NCI-H226 (cell line): ENCODE measurements at places on chromosomes 5 and 9.

GRCh38 chr5:129271308-129271707 is 176.8 kb downstream of the ISOC1 start:
- DNase-seq, result no peak

- DNase-seq, result no peak
These were observed 383.3 kb upstream of the SLC30A5 start for GRCh38 chr5:68710514-68710913.

DNA sequence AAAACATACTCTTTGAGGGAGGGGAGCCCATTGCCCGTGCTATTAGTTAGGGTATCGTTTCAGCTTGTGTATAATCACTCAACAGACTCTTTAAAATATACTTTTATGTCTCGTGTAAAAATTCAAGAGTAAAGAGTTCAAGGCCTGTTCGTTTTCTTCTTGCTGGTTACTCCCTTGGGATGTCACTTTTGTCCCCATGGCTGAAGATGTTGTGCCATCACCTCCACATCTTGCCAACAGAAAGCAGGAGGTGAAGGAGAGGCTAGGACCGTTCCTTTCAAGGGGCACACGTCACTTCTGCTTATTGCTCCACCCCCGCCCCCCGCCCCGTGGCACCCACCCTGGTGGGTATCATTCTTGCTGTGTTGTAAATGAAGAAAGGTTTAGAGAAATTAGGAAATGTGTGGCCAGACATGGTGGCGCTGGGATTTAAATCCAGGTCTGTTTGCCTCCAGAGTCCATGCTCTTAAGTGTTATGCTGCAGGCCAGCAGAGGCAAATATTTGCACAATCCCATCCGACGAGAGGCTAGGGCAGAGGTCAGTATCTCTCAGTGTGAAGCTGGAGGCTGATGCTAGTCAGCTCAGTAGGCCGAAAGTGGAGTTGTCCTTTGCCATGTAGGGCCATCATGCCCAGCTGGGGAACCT is 3.0 kb downstream of the MLANA start:
- DNase-seq, result no peak

- no peak for DNase-seq
These were observed 16.5 kb upstream of the CXXC5 start for GRCh38 chr5:139631520-139632165.

- DNase-seq, result no peak
These were observed 18.9 kb downstream of the RPS23 start for GRCh38 chr5:82259172-82259800.

GRCh38 chr5:167286891-167287290 is 1004.6 kb upstream of the WWC1 start:
- DNase-seq, result no peak

- DNase-seq, result peak; percentile 55
These were observed 71.2 kb upstream of the GLIS3 start for GRCh38 chr9:4371108-4371507.

DNA sequence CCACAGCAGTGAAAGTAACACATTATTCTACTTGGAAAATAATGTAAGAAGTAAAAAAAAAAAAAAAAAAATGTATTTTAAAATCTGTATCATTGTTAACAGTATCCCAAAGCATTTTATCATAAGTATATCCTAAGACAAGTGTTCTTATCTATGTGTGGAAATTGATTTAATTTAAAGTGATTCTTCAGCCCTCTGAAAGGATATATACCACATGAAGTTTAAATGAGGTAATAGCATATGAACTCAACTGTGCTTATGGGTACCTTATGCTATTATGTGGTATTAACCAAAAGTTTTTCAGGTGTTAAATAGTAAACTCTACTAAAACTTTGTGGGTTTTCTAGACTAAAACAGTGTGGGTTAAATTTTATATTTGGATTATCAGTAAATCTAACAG is 2.8 kb upstream of the SECISBP2 start:
- DNase-seq, result no peak

GRCh38 chr5:53779541-53779981 is 219.1 kb downstream of the NDUFS4 start:
- DNase-seq, result peak; percentile 63

DNA sequence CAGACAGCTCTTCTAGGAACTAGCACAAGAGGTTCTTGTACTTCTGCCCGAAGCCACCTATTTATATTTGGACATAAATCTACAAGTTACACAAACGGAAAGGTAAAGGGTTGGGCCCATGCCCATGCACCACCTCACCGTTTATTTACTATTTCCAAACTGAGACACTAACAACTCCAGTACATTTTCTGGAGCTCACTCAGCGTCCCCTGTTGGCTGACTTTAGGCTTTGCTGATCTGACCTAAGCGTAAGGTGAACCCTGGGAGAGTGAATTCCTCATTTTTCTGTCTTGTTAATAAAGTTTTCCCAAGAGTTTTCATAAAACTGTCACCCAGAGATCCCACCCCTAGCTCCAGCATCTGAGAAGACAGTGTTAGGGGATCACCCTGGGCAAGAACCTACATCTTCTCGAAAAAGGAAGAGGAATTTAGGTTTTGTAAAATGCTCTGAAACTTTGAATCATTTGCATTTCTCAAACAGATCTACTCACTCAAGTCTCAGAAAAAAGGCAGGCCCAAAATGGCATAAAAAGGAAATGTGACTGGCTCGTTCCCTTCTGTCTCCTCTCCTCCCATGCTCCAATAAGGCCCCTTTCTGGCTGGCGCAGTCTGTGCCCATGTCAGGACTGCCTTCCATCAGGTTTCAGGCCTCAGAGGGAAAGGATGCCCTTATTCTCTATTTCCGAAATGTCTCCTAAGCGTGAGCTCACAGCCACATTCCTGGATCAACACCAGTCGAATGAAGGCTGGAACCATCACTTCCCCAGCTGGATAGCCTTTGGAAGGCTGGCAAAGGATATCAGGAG is 201.3 kb downstream of the FANCC start:
- DNase-seq, result no peak

DNA sequence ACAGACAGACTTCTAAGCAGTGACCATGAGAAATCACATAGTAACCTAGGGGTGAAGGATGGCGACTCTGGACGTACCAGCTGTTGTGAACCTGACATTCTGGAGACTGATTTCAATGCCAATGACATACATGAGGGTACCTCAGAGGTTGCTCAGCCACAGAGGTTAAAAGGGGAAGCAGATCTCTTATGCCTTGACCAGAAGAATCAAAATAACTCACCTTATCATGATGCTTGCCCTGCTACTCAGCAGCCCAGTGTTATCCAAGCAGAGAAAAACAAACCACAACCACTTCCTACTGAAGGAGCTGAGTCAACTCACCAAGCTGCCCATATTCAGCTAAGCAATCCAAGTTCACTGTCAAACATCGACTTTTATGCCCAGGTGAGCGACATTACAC is 38.0 kb upstream of the CCDC152 start:
- peak; percentile 90 for DNase-seq

GRCh38 chr5:35672995-35673394 is 55.3 kb downstream of the SPEF2 start:
- no peak for DNase-seq

GRCh38 chr5:133387091-133387490 is 225.2 kb downstream of the FSTL4 start:
- no peak for DNase-seq

- no peak for DNase-seq
These were observed 44.7 kb downstream of the ERAP1 start for GRCh38 chr5:96763026-96763425.

GRCh38 chr5:168600409-168600808 is 21.2 kb upstream of the PANK3 start:
- DNase-seq, result no peak

- peak; percentile 7 for DNase-seq
These were observed 139.5 kb upstream of the DMRTA1 start for GRCh38 chr9:22307013-22307711.

DNA sequence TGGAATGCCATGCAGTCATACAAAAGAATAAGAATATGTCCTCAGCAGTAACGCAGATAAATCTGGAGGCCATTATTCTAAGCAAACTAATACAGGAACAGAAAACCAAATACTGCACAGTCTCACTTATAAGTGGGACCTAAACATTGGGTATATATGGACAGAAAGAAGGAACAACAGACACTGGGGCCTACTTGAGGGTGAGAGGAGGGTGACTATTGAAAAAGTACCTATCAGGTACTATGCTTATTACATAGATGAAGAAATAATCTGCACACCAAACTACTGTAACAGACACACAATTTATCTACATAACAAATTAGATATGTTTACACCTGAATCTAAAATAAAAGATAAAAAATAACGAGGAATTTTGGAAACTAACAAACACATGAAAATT is 38.8 kb downstream of the MEIKIN start:
- DNase-seq, result no peak

DNA sequence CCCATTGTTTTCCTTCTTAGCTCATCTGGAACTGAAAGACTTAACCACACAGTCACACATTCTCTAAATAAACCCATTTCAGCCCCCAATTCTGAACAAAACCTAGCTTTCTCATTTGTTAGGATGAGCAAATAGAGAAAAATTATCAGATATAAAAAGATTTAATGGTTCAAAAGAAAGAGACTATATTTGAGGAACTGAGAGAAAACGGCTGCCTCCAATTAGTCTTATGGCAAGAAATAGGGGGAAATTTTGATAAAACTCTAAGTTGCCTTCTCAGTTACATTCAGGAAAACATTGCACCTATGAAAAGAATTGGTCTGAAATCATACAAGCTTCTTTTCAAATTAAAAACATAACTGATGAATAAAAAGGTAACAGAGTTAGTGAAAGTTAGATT is 63.7 kb upstream of the ALDH1B1 start:
- DNase-seq, result no peak

- no peak for DNase-seq
These were observed 53.4 kb downstream of the VAV2 start for GRCh38 chr9:133938753-133939152.

- DNase-seq, result no peak
These were observed 97.3 kb upstream of the PANK3 start for GRCh38 chr5:168676501-168676900.

- no peak for DNase-seq
These were observed 140.8 kb downstream of the CDH6 start for GRCh38 chr5:31334061-31334860.

GRCh38 chr5:51034222-51034901 is 348.9 kb upstream of the ISL1 start:
- no peak for DNase-seq

DNA sequence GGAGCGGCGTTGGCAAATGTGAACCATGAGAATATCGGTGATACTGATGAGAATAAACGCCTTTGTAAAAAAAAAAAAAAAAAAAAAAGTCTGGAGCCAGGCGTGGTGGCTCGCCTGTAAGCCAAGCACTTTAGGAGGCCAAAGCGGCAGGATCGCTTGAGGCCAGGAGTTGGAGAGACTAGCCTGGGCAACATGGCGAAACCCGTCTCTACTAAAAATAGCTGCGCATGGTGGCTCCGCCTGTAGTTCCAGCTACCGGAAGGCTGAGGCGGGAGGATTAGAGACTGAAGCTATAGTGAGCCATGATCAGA is 425 bp upstream of the NFX1 start:
- DNase-seq, result no peak

DNA sequence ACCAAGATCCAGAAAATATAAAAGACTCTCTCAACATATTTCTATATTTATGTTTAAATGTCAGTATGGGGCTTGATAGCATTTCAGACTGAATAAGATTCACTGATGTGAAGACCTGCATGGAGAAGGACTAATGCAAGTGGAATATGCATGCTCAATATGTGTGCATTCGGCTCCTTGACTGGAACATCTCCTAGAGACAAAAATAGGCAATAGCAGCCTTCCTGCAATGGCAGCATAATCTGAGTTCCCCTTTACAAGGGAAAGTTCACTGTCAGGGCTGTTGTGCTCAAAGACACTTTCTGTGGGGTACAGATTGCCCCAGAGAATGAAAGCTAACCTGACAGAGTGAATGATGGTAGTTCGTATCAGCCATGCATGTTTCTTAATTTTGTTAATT is 42.4 kb downstream of the STARD4 start:
- no peak for DNase-seq

GRCh38 chr5:107248066-107248695 is 422.6 kb downstream of the EFNA5 start:
- peak; percentile 7 for DNase-seq

DNA sequence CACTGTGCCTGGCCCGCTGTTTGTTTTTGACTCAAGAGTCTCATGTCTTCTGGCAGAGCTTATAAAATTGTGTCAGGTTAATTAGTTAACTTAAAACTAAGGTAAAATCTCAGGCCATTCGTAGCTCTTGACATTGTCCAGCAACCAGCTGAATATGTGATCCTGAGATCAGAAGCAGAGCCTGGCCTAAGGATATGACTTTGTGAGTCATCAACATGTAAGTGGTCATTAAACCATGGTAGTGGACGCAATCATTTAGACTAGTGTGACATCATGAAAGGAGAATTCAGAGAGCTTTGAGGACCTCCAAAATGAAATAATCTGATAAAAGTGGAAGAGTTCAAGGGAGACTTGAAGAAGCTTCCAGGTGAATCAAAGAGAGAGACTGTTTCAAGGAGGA is 23.3 kb downstream of the SPZ1 start:
- DNase-seq, result no peak

- no peak for DNase-seq
These were observed 36.3 kb downstream of the GABRP start for GRCh38 chr5:170819824-170820223.

- no peak for DNase-seq
These were observed 25.2 kb downstream of the EMB start for GRCh38 chr5:50415912-50416311.

- no peak for DNase-seq
These were observed 35.2 kb downstream of the MRPS27 start for GRCh38 chr5:72284559-72285423.

DNA sequence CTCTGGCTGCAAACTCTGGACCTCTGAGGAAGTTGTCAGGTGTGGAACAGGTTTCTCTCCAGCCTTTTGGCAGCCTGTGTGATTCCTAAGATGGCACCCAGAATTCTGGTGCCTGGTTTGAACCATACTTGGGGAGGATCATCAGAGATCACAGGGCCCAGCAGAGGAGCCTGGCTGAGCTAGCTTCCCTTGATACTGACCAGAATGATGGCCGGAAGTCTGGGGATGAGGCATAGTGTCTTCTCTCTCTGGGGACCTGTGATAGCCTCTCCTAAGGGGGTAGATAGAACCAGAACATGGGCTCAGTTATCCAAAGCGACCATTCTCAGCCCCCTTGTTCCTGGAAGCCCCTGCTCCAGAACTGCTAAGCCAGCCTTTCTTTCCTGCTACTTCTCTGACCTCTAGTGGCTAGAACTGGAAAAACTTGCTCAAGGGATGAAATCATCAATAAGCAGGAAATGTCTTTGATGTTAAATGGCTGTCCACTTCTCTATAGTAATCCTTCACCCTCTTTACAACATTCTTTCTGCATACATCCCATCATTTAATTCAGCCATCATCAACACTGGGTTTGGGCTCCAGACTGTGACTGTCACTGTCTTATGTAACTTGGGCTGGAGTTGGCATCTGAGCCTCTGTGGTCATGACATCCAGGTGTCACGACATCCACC is 55.1 kb downstream of the C9orf152 start:
- DNase-seq, result no peak

- DNase-seq, result no peak
These were observed 28.9 kb downstream of the SHB start for GRCh38 chr9:38039907-38040682.
